RPMI8226 (cell line): ENCODE measurements at places on chromosomes 16 and 17.
A peak's percentile ranks its signal among the peaks of the same experiment; 100 is the strongest.

GRCh38 chr16:24918641-24919040, 72.9 kb downstream of the SLC5A11 start:
- DNase-seq = no peak

GRCh38 chr17:18105027-18105426, 3.5 kb upstream of the MYO15A start:
- DNase-seq = no peak

- peak; percentile 96 for DNase-seq
Observed at GRCh38 chr17:68035131-68035522, 408 bp upstream of the KPNA2 start.

- no peak for DNase-seq
Observed at GRCh38 chr17:40369923-40370322, 5.4 kb upstream of the GJD3 start.

DNA sequence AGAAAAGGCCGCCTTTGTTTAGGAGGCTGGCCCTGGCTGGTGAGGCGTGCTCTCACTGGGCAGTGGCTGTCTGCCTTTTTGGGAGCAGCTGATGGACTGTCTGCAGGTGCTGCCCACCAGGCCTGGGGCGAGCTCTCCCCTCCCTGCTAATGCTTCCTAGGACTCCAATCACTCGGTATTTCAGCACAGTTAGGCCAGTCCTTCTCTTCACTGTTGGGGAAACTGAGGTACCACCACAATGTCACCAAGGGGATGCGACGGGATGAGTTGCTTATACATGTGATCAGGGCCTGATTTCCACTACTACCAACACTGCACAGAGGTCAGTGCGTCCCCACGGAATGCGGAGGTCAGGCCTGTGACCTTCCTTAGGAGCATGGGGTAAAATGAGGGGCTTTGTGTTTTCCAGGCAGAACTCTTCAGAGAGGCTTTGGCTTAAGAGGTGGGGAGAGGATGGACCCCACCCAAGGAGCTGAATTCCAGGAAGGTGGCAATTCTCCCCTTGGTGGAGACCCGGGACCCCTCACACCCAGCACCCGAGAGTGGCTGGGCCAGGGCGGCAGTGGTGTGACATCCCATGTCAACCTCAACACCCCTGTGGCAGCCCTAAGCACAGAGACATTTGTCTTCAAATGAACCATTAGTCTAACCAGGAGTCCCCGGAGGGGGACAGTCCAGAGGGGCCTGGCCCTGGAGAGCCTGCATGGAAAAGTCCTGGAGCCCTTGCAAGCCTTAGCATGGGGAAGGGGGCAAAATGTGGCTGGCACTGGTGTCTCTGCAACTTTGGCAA, 86.4 kb downstream of the N4BP1 start:
- DNase-seq = no peak
